T-helper 2 cell (primary cell): ENCODE measurements at places on chromosomes 6 and 20.

- DNase-seq: no peak
These were observed 10.2 kb downstream of the SMPDL3A start for GRCh38 chr6:122799140-122799745.

GRCh38 chr6:45920819-45921511 lies 94.7 kb downstream of the CLIC5 start:
- DNase-seq: no peak

DNA sequence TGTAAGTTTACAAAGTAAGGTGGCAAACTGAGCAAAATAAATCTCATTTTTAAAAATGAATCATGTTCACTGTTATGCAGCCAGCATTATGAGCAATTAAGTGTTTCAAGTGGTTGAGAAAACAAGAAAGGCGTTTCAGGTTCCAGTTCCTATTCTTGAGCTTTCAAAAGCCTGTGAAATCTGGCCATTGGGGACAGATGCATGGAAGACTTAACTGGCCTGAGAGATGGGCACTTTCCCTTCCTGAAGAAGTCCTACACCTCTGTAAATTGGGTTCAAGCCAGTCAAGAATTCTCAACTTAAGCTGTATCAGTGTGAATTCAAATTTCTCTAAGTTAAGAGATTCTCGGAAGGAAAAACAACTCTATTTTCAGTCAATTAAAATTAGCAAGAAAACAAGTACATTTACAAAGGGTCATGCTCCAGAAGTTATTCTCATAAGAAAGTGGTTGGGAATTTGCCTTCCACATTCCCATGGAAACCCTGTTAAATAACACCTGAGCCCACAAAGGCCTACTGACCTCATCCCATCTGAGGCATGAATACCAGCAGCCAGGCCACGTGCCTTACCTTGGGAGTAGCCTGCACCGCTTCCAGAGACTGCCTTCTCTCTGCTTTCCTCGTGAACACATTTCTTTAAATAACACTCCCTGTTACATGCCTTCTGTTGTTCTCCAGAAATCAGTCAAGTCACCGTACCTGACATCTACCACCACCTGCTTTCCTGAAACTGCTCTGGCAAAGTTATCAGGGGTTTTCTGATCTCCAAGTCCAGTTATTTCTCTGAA lies 19.4 kb downstream of the MAP3K5 start:
- no peak for DNase-seq

- no peak for DNase-seq
These were observed 32.9 kb downstream of the DCBLD1 start for GRCh38 chr6:117515326-117515725.

- DNase-seq: no peak
These were observed 54.1 kb downstream of the MAFB start for GRCh38 chr20:40634891-40635290.
